Adipocyte (in vitro differentiated cells): ENCODE measurements at places on chromosomes 4 and X.

GRCh38 chrX:87805829-87806490, 288.4 kb downstream of the KLHL4 start:
- DNase-seq: no peak

DNA sequence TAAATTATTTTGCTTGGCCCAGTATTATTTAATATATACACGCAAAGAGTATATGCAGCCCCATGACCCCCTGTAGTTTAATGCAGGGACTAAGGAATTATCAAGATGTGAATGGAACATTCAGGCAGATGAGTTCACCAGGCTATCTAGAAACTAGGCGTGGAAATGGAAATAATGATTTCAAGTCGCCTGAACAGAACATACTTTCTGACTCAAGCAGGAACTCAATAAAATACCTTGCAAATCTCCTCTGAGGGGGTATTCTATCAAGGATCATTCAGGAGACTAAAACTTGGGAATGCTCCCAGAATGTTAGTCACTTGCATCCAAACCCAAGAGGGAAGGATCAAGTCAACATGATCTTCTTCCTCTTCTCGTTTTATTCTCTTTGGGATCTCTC, 59.6 kb upstream of the RASSF6 start:
- DNase-seq: no peak

- DNase-seq: no peak
These were observed 833.6 kb upstream of the AGA start for GRCh38 chr4:178275671-178276360.

DNA sequence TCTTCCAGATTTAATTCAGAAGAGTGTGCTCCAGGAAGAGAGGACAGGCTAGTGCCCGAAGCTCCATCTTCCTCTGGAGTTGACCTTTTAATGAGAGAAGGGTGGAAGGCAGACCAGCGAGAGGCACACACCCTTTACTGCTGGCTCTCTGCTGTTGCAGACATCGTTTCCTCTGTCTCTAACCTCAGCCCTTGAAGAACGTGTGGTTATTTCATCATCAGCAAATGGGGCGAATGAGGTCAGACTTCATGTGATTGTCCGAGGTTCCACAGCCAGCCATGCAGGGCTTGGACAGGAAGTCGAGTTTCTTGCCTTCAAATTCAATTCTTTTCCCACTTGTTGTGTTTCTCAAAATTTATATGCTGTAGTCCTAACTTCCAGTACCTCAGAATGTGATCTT, 155.2 kb upstream of the MSX1 start:
- no peak for DNase-seq

- no peak for DNase-seq
These were observed 35.7 kb downstream of the RAB33B start for GRCh38 chr4:139489638-139490037.

DNA sequence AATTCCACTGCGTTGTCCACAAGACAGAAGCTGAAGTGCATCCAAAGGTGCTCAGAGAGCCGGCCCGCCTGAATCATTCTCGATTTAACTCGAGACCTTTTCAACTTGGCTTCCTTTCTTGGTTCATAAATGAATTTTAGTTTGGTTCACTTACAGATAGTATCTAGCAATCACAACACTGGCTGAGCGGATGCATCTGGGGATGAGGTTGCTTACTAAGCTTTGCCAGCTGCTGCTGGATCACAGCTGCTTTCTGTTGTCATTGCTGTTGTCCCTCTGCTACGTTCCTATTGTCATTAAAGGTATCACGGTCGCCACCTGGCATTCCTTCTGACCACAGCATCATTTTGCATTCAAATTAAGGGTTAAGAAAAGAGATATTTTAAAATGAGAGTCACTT, 115.5 kb downstream of the NFKB1 start:
- no peak for DNase-seq

- DNase-seq: no peak
These were observed 93.0 kb upstream of the ADRA2C start for GRCh38 chr4:3673176-3673575.
